ENCODE measurements at places on chromosomes 11 and 22.

GRCh38 chr11:132913886-132914285, 618.4 kb downstream of the OPCML start:
- DNase-seq = no peak

- no peak for DNase-seq
These were observed 3.7 kb upstream of the APLNR start for GRCh38 chr11:57240757-57241156.

DNA sequence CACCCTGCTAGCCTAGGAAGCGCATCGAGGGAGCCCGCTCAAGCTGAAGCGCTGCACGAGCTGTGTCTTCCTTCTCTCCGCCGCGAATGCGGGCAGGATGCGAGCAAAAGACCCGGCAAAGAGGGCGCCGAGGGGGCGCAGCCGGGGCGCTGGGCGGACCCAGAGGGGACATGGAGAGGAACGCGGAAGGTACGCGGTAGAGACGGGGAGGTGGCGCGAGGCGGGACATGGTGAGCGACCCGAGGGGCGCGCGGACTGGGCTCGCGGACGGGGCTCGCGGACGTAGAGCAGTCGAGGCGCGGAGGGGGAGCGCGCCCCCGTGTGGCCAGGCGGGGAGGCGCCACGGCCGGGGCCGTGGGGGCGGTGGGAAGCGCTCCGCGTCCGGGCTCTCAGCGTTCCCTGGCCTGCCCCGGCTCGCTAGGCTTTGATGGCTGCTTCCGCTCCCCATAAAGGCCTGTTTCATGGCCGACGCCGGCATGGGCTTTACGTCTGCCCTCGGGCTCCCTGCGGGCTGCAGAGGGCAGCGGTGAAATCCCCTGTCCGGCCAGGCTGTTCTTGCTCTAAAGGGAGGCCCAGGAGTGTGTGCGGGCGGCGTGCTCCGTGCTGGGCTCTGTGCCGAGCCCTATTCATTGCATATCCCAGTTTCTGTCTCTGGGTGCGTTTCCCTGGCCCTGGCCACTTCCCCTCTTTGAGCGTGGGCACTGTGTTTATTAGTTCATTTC, 31.2 kb upstream of the TRIM29 start:
- peak; percentile 85 for DNase-seq

DNA sequence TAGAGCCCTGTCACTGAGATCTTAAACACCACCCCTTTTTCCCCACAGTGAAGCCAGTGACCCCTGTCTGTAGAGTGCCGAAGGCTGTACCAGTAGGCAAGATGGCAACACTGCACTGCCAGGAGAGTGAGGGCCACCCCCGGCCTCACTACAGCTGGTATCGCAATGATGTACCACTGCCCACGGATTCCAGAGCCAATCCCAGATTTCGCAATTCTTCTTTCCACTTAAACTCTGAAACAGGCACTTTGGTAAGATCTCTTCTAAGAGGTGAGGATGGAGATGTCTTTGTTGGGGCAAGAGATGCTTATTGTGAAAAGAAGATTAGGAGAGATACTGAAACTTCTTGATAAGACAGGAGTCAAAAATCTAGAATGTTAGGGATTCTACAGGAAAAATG, 75.9 kb downstream of the JAM3 start:
- DNase-seq = no peak

DNA sequence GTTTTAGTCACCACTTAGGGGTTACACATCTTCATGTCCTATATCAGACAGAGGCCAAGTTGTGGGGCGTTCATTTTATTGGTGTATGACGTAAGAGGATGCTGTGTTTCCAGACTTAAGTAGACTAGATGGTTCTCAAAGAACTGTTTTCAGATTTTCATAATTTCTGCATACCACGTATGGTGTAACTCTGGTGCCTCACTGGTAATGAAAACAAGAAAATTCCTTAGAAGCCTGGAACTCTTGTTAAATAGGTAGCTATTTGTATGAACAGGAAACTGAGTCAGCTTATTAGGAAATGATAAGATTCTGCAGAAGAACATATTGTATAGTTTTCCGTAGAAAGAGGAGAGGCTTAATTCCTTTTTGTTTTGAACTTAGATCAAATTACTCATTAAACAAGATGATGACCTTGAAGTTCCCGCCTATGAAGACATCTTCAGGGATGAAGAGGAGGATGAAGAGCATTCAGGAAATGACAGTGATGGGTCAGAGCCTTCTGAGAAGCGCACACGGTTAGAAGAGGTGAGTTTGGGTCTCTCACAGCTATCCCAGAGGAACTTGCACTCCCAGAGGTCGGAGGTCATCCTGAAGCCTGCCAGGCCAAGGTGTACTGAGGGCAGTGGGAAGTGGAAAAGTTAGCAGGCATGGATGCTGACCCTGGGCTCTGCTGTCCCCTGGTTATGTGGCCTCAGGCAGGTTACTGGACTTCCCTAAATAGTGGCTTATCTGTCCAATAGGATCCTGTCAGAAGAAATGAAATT, 3.9 kb downstream of the CDC45 start:
- DNase-seq = no peak

DNA sequence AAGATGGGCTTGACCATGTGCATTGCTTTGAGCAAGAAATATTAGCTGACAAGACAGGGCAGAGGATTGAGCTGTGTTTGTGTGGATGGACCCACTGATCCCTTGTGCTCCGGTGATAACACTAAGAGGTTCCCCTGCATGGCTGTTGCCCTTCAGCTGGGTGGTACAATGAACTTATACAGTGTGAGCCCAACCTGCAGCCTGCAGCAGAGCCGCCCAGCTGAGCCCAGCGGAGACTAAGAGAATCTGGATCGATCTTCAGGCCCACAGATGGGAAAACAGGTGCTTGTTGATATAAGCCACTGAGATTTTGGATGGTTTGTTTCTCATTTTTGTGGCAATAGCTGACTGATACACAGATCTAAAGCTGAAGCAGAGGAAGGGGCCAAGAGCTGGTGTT, 177.4 kb upstream of the SYT13 start:
- DNase-seq = no peak
